SW 1271 (cell line): ENCODE measurements at places on chromosomes 11 and 22.

GRCh38 chr22:49725516-49725915, 102.2 kb downstream of the BRD1 start:
- no peak for DNase-seq

- no peak for DNase-seq
Observed at GRCh38 chr22:19196841-19197612, 18.5 kb upstream of the SLC25A1 start.

- DNase-seq: no peak
Observed at GRCh38 chr11:71252269-71252769, at the start of gene SHANK2. Gene SHANK2, minus strand, starts transcription at chr11:71252577. Its CDS starts 105,251 bp downstream, at chr11:71147326.

- no peak for DNase-seq
Observed at GRCh38 chr11:99188221-99188620, 167.5 kb downstream of the CNTN5 start.

DNA sequence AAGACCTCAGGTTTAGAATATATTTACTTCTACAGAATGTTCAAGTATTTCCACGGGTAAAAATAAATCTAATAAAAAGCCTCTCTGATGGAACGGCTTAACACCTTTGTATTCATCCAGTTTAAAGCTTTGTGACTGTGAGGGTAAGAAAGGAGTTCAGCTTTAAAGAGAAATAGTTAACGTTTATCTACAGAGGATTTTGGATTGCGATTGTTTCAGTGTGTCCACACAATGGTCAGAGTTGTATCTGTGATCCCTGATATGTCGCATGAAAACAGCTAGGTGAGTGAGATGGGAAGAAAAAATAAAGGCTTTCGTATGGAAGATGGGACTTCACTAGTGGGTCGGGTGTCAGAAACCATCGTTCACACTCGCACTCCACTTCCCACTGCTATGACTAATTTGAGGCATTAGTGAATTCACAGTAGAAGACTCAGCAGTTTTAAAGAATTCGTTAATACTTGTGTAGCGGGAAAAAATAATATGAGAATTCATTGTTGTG, 1.6 kb downstream of the APLP2 start:
- no peak for DNase-seq
